ENCODE measurements at places on chromosomes 1 and 21.
A peak's percentile ranks its signal among the peaks of the same experiment; 100 is the strongest.

DNA sequence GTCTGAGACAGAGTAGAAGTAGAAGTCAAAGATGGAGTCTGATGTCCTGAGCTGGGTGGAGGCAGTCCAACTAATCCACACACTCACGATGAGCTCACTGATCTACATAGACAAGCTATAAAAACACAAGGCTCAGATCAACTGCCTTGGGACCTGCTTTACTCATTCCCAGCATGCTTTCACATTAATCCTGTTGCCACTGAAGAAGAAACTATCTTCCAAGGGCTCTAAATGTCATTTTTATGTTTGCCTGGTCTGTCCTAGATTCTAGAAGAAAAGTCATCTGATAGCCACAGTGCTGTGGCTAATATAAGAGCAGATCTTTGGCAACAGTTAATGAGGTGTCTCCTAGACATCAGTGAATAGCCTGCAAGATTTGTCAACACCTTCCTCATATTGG is 522.7 kb downstream of the NUF2 start:
- DNase-seq = peak; percentile 43

- DNase-seq = peak; percentile 99
These were observed 3.7 kb upstream of the SLC1A7 start for GRCh38 chr1:53145942-53146708.

- no peak for DNase-seq
These were observed 69.2 kb upstream of the ARTN start for GRCh38 chr1:43864111-43865045.

DNA sequence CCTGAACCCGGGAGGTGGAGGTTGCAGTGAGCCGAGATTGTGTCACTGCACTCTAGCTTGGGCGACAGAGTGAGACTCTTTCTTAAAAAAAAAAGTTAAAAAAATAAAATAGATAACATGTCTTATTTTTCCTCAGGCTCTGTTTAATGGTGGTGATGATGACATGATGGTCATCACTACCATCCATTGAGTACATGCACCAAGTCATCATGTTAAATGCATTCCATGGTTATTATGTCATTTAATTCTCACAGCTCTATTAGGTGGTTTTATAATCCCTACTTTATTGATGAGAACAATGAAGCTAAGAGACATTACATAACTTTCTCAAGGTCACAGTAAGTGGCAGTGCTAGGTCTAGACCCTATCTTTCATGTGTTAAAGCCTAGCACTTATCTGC is 34.4 kb upstream of the MAB21L3 start:
- DNase-seq = no peak

GRCh38 chr1:23100074-23100748 is 68.4 kb downstream of the LUZP1 start:
- peak; percentile 96 for DNase-seq

- DNase-seq = peak; percentile 75
These were observed 66.2 kb upstream of the IRF2BP2 start for GRCh38 chr1:234676103-234676594.

DNA sequence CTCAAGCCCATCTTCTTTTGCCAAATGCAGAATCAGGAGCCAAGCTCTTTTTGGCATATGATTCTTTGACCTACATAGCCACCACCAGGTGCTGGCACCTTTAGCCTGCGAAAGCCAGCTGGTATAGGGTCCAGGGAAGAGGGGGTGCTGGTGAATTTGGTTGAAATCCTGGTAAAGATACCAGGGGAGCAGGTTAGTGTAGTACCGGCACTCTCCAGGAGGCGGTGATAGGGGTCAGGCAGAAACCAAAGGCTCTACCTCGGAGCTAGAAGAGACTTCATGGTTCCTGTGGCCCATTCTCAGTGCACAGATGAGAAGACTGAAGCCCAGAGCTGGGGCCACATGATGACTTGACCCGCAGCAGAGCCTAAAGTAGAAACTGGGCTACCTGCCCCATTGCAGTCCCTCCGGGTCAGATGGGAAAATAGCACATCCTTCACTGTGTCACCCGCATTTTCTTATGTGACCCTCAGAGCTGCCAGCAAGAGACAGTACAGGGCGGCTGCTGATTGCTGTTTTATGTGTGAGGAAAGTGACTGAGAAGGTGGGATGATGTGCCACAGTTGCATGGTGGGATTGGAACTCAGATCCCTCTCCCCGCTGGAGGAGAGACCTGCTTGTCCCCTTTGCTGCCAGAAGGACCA is 36.0 kb upstream of the IL19 start:
- DNase-seq = no peak

Measured in brain microvascular endothelial cell (primary cell).